ENCODE measurements at places on chromosomes 1 and 21.

- no peak for DNase-seq
Observed at GRCh38 chr1:244209955-244210354, 158.9 kb downstream of the ZBTB18 start.

DNA sequence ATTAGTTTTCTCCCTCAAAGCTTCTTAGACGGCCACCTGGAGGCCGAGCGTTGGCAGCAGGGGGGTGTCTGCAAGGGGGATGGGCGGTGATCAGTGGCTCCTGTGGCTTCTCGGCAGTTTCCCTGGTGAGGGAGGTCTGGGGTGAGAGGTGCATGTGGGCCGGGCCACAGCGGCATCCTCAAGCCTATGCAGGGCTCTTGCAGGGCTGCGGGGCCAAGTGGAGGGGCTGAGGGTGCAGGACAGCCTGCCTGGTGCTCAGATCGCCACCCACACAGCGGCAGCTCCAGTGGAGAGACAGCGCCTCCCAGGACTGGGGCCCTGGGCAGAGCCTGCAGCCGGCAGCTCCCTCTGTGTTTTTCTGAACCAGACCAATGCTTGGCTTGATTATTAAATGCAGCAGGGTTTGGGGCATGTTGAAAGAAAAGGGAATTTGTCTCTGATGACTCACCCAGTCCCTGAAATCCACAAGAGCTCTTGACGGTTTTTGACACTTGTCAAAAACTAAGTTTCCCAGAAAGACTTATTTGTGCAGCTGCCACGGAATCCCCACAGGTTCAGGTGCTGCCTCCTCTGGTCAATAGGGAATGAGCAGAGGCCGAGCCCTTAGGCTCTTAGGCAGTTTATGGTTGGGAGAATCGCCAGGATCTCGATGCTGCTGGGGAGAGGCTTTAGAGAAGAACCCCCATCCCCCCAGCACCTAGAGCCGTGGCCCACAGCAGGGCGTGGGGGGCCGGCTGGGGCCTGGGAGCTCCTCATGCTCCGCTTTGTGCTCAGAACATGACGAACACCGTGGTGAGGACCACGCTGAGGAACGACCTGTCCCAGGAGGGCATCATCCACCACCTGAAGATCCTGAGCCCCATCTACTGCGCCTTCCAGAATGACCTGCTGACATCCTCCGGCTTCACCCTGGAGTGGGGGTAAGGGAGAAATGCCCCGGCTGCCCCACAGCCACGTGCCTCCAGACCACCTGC, 54.7 kb downstream of the UMODL1 start:
- DNase-seq = no peak

GRCh38 chr1:204323887-204324286, 35.8 kb downstream of the PLEKHA6 start:
- no peak for DNase-seq

DNA sequence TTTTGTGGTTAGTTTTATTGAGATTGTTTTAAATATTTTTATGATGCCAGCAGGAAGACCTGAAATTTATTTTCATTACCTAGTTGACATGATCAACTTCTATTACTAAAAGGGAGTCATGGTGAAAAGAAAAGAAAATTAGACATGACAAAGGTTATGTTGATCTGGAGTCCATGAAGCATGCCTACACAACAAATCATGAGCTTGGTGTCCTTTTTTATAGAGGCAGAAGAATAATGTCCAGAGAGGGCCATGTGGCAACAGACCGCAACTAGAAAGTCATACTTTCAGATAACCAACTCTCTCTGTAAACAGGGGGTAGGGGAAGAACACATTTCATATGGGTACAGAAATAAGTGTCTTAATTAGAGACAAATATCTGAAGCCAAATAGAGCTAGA, 175.5 kb upstream of the HOOK1 start:
- no peak for DNase-seq

DNA sequence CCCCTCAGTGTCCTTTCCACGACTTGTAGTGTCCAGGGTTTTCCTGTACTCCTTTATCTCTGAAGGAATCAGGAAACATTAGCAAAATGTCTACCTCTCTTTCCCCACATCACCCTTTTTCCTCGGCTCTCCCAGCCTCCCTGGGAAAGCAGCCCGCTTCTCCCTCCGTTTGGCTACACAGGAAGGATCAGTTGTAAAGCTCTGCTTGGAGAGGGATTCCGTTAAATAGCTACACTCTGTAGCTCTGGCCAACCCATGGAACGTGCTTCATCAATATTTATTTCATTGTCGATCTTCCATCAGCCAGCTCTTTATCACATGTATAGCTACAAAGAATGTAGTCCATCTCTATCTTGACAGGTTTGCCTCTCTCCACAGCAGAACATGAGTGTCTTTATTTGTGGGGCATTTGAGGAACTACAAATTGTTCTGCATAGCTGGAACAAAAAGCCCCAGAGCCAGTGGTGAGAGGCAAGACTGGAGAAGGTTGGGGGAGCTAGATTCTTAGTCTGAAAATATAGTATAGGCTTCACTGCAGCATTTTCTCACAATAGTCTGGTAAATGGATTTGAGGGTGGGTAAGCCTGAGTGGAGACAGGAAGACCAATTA, 191.8 kb downstream of the SLC35F3 start:
- DNase-seq = no peak

Measured in stimulated activated CD8-positive, alpha-beta memory T cell treated with anti-CD3 and anti-CD28 coated beads, Interleukin-7, amount 100 ng/mL, for 24 hours (primary cell).